Inflammatory macrophage (primary cell): ENCODE measurements at places on chromosomes 6 and 20.

DNA sequence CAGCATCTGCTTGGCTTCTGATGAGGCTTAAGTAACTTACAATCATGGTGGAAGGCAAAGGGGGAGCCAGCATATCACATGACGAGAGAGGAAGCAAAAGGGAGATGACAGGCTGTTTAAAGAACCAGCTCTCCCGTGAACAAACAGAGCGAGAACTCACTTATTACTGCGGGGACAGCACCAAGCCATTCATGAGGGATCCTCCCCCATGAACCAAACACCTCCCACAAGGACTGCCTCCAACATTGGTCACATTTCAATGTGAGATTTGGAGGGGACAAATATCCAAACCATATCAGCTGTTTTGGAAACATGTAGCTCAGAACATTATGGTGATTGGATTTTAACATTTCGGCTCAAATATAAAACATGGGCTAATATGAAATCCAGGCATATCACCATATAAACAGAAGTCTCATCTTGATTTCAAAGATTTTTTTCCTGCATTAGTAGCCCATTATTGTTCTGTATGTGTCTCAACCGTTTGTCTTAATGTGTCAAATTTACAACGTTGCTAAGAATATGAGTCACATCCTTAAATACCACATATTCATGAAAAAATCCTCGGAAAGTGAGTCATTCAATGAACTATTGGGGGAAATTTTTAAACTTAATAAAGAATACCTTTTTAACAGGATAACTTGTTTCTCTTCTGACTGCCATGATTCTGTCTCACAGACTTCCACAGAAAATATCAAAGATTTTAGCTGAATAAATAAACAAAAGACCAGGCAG lies 894.3 kb downstream of the TFAP2A start:
- no peak for DNase-seq

GRCh38 chr20:24043294-24043693 lies 54.7 kb upstream of the GGTLC1 start:
- DNase-seq, result no peak

DNA sequence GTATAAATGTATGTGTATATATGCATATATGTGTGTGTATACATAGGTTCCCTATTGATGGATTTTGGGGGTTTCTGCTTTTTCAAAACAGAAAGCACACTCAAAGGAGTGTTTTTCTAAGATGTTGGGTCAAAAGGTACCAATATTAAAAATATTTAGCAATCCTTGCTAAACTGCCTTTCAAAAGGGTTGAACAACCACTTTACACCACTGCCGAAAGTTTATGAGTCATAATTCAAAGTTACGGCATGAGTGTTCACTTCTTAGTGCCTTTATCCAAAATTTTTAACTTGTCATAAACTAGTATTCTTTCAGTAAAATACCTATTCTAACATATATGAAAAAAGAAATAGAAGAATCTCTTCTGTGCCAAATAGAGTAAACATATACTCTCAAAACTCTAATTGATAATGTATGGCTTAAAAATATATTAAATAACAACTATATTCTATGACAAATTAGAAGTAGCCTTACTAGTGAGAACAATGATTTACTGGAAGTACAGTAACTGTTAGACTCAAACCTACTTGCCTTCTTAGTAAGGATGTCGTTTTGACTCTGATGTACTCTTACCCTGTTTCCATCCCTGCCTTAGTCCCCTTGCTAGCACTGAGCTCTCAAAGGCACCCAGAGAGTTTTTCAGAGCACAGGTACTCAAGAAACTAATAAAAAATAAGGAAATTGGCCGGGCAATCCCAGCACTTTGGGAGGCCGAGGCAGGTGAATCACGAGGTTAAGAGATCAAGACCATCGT lies 136.1 kb downstream of the INSM1 start:
- DNase-seq, result no peak

DNA sequence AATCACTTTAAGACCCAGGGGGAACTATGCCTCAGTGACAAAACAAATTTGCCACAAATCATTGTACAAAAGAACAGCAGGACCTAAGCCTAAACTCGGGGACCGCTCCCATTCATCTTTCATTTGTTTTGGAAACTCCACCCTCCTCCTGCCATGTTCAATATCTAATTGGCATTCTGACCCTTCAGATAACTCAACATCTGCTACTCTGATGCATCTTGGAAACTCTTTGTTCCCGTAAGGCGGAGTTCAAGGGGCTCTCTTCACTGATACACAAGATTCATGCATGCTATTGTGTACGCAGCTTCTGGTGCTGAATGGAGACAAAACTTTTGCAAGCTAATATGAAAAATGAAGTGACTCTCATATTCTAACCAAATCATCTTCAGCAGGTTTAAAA lies 187.6 kb downstream of the ZFP64 start:
- DNase-seq, result no peak

GRCh38 chr20:17622851-17623508 lies 53.1 kb downstream of the DSTN start:
- DNase-seq, result no peak

GRCh38 chr6:4028051-4028450 lies 50.9 kb downstream of the FAM217A start:
- DNase-seq, result no peak

GRCh38 chr20:52410182-52410647 lies 218.6 kb upstream of the ZFP64 start:
- peak; percentile 87 for DNase-seq
